ENCODE measurements at places on chromosomes 2 and 18.

- no peak for DNase-seq
These were observed 163.3 kb upstream of the STK17B start for GRCh38 chr2:196334710-196335109.

GRCh38 chr18:21903709-21904108, 163.1 kb downstream of the MIB1 start:
- DNase-seq: no peak

- DNase-seq: no peak
These were observed 66.6 kb upstream of the GPC1 start for GRCh38 chr2:240368781-240369331.

GRCh38 chr2:238290091-238290509, 1.7 kb upstream of the PER2 start:
- no peak for DNase-seq

DNA sequence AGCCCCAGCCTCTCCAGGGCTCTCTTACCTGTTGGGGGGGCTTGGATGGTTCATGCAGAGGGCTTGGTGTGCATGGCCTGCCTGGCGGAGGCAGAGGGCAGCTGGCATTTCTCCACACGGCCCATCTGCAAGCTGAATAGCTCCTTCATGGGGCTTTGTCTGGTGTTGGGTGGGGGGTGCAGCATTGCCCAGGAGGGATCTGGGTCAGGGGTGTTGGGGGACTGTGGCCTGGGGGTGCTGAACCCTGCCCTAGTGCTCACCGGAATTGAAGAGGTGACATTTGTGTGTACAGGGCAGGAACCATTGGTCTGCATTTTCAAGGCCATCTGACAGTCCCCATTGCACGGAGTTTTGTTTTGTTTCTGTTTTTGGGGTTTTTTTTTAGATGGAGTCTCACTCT, 58.8 kb upstream of the HAAO start:
- no peak for DNase-seq

GRCh38 chr2:136128905-136129304, 11.0 kb upstream of the CXCR4 start:
- no peak for DNase-seq

- no peak for DNase-seq
These were observed 130.1 kb downstream of the GCA start for GRCh38 chr2:162473986-162474385.

DNA sequence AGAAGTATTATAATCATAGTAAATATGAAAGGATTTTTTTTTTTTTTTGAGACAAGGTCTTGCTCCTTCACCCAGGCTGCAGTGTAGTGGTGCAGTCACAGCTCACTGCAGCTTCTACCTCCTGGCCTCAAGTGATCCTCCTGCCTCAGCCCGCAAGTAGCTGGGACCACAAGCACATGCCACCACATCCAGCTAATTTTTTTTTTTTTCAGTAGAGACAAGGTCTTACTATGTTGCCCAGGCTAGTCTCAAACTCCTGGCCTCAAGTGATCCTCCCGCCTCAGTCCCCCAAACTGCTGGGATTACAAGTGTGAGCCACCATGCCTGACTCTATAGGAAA, 301.6 kb upstream of the STON1 start:
- no peak for DNase-seq

DNA sequence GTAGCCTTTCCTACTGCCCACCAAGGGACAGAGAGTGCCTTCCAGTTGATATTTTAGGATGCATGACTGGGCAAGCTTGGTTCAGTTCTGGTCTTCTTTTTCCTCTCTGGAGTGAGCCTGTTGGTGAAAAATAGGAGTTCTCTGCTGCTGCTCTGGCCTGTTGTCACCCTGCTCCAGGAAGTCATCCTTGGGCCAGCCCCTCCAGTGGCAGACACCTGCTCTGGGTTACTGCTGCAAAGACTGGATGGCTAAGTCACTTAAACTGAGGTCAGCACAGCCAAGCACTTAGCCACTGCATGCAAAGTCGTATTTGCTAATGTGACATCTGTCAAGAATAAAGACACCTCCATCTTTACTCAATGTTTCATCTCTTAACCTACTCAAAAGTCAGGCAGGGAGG, 219.6 kb upstream of the ID2 start:
- no peak for DNase-seq

DNA sequence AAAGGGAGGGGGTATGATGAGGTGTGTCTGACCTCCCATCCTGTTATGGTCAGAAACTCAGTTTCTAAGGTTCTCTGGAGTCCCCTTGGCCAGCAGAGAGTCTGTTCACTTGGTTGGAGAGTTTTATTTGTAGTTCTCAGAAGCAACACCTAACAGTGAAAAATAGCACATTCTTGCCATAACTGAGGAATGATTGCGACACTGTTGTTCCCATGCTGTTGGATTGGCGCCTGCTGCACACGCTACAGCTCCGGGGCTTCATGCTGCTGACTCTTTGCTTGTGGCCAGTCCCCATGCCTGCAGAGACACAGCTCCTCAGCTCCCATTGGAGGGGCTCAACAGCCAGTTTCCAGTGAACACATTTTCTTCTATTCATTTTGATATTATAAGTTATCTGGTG, 42.1 kb downstream of the TPGS2 start:
- peak; percentile 88 for DNase-seq

DNA sequence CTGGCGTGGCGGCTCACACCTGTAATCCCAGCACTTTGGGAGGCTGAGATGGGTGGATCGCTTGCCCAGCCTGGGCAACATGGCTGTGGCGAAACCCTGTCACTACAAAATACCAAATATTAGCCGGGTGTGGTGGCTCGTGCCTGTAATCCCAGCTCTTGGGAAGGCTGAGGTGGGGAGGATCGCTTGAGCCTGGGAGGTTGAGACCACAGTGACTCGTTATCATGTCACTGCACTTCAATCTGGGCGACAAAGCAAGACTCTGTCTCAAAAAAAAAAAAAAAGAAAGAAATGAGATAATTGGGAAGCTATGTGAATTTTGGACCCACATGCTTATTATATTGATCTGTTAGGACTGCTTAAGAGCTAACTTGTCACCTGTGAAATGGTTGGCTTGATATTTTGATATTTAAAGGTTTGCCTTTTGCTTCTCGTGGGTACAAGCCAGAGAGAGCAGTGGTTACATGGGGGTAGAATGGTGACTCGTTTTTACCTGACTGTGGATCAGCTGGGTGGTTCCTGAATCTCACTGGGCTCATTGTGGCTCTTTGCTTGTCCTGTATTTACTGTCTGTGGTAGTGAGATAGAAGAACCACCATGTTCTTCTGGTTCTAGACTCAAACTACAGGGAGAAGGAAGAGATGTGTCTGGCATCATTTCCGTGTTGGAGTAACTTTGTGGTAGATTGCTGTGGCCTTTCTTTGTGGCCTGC, 28.9 kb downstream of the ZNF532 start:
- DNase-seq: no peak

DNA sequence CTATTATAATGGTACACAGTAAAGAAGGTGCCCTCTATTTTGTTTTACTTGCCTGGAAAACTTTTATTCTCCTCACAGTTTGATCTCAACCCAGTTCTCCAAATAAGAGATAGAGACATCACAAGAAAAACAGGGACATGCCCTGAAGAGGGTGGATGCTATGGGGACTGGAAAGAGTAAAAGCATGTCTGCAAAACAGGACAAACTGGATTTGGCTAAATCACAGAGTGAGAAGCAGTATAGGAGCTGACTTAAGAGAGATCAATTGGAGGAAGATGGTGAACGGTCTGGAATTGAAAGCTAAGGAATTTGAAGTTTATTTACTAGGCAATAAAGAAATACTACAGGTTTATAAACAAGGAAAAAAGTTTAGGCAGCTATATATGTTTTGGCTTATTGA, 33.0 kb downstream of the SP140L start:
- DNase-seq: no peak

DNA sequence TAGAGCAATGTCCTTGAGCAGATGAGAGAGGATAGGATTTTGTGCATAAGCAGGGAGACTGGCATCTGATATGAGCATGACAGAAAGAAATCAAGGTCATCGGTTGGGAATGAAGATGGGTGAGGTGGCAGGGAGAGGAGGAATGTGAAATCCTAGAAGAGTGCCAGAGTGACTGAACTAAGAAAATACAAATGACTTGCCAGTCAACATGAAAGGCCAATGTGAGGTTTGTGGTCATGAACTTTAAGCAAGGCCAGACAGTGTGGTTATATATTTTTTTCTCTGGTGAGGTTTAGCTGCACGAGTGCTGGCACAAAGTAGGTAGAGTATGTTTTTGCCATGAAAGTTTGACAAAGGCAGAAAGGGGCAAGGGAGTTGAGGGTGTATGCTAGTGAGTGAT, 21.2 kb downstream of the QPCT start:
- peak; percentile 24 for DNase-seq

GRCh38 chr2:126761256-126761980, 105.5 kb downstream of the GYPC start:
- DNase-seq: no peak

GRCh38 chr2:64781711-64782390, 128.1 kb upstream of the SERTAD2 start:
- DNase-seq: peak; percentile 56

GRCh38 chr18:6652098-6652497, 77.4 kb upstream of the ARHGAP28 start:
- DNase-seq: no peak

DNA sequence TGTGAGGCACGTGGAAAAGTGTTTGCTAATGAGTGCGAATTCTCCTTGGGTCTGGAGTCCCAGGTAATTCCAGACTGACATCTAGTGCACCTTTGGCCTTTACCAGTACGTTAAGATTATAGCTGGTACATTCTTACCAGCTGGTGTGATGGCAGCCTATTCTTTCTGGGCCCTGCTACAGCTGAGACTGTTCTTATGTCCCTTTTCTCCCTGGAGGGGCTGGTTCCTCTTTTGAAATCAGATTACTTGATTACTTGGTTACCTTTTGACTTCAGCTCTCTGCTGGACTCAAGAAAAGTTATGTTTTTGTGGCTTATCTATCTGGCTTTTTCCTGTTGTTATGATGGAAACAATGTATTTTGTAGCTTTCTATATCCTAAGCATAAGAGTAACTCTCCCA, 14.5 kb downstream of the CABYR start:
- no peak for DNase-seq

GRCh38 chr2:20594957-20595356, 55.9 kb downstream of the HS1BP3 start:
- no peak for DNase-seq

DNA sequence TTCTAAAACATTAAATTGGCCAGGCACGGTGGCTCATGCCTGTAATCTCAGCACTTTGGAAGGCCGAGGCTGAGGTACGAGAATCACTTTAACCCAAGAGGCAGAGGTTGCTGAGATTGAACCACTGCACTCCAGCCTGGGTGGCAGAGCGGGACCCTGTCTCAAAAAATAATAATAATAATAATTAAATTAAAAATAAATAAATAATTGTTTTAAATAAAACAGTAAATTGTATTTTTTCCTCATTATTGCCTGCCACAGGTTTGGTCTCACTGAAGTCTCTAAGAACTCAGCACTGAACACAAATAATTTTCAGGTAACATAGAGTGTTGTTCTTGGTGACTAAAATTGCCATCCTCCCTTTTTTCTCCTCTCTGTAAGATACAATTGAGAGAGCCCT, 19.8 kb downstream of the COL5A2 start:
- no peak for DNase-seq

DNA sequence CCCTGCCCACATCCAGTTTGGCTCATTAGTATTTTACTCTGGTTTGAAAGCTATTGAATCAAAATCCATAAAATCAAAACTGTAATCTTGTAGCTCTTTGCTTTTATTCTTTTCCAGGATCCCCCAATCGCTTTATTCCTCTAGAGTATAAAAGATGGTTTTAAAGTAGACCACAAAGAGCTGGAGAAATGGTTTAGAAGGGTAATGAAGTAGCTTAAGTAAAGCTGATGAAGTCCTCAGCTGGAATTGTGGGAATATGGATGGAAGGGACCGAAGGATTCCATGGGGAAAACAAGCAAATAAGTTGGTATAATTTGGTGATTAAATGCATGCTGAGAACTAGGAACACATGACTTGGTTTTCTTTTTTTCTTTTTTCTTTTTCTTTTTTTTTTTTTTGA, 12.3 kb downstream of the ARHGAP28 start:
- no peak for DNase-seq

DNA sequence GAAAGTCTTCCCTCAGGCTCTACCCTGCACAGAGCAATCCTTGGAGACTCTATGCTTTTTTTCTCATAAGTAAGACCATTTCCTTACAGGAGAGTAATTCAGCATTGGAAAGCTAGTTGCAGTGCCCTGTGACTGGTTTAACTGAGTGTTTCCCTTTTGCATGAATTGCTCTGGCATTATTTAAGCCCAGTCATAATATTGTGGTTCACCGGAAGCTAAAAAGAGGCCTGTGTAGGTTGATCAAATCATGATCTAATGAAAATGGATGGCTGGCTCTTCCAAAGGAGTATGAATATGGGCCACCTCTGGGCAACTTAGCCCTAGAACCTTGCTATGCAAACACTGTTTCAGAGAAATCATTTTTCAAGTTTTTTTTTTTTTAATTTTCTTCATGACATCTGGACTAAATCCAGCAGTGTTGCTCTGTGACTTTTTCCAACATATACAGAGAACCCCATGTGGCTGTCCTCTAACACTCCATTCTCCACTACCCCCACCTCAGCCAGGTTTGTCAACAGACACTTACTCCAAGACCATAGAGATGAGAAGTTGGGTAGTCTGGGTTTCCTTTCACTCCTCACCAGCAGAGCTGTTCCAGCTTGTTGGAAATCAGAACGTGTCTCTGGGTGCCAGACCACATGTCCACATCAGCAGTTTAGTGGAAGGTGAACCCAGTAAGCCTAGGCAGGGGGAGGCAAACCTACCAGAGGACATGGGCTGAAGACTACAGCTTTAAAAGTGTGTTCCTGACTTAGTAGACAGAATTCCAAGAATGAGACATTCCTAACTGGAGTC, 175.2 kb upstream of the SLC14A2 start:
- DNase-seq: no peak

GRCh38 chr2:62270728-62271127, 74.8 kb downstream of the B3GNT2 start:
- no peak for DNase-seq

- no peak for DNase-seq
These were observed 471 bp upstream of the C2orf42 start for GRCh38 chr2:70191244-70191735.

DNA sequence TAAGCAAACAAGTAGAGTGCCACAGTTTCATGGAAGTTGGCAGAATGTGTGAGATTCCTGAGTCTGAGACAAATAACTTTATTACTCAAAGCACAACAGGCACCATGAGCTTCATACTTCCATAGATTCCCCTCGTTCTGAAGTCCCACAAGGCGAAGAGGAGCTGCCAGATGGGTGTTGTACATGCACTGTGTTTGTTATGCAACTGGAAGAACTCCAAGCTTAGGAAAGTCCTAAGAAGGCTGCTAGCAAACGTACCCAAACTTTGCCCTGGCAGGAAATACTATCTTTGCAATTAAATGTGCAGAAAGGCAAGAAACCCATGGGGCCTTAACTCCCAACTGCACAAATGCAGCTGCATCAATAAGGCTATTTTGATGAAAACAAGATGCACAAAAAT, 1.6 kb upstream of the GCA start:
- DNase-seq: no peak

GRCh38 chr2:206984206-206984605, 44.9 kb downstream of the CPO start:
- DNase-seq: no peak

DNA sequence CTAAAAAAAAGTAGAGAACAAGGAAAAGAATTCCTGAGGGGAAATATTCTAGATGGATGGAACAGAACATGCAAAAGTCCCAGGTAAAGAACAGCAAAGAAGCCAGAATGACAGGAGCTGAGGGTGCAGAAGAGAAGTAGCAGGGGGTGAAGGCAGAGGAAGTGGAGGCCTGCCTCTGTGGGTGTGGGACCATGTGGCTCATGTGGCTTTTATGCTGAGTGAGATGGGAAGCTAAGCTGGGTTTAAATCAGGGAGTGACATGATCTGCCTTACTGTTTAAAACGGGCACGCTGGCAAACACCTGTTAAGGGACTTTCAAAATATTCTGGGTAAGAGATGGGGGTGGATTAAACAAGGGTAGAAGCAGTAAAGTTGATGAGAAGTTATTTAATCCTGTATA, 40.0 kb downstream of the GKN2 start:
- DNase-seq: no peak
